ENCODE measurements at places on chromosomes 4 and X.

DNA sequence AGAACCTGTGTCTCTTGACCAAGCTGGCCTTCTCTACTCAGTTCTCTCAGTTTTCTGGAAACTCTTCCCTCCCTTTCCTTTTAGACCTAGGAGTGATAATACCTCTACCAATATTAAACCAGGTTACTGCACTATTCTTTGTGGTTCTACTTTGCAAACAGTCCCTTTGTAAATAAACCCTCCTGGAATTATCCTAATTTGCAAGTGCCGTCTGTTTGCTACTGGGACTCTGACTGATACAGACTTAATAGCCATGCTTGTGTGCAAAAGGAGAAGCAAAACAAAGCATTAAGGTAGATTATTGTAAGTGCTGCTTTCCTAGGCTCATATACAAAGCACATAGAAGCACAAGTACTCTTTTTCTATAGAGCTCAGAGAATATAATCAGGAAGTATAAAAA, 507.0 kb downstream of the INPP4B start:
- no peak for DNase-seq

DNA sequence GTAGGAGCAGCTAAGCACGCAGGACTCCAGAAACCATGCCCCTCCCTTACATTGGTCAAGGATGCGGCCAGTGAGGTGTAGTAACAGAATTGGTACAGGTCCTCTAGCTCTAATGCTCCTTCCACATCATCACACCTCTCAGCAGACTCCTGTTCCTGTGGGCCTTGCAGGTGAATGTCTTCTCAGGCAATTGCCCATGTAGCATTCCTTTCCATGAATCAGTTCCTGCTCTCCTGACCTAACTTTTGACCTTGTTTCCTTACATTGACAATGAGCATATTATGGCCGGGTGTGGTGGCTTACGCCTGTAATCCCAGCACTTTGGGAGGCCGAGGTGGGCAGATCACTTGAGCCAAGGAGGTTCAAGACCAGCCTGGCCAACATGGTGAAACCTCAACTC, 31.3 kb downstream of the MAP7D3 start:
- no peak for DNase-seq

GRCh38 chr4:52172166-52172565, 121.1 kb downstream of the SPATA18 start:
- no peak for DNase-seq

DNA sequence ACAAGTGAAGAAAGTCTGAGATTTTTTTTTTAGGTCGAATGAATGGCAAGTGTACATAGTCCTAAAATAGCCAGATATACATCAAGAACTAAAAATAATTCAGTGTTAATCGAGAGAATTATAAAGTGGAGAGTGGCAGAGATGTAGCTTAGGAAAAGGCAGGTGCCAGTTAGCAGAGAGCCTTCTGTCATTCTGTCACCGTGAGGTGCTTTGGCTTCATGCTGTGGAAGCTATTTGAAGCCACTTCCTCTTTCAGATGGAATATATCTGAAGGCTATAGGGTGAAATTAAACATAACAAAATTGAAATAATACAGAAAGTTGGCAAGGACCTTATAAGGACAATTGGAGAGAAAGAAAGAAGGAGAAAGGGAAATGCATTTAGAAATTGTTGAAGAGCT, 756.3 kb downstream of the CCSER1 start:
- DNase-seq = peak; percentile 1

- no peak for DNase-seq
Observed at GRCh38 chr4:173405840-173406606, 7.1 kb upstream of the SCRG1 start.

- peak; percentile 22 for DNase-seq
Observed at GRCh38 chr4:94451051-94451694, 569 bp upstream of the PDLIM5 start.

GRCh38 chr4:116180157-116180601, 905.2 kb downstream of the TRAM1L1 start:
- peak; percentile 59 for DNase-seq
